Mesothelial cell of epicardium (in vitro differentiated cells): ENCODE measurements at places on chromosomes 13 and 19.

DNA sequence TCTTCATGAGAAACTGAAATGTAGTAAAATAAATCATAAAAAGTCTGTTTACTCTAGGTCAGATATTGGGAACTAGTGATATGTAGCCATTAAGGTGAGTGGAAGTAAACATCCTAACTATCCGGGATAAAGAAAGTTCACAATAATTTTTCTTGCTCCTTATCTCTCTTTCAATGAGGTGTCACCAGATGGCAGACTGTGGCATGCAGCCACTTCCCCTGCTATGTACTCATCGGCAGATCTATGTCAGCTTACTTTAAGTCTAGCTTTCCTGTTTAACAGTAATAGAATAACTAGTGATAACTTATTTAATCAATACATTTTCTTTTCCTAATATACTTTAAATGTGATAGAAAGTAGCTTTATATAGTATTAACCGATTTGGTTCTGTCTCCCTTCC, 181.9 kb downstream of the NDFIP2 start:
- no peaks in the 10 kb centered on the region for H3K36me3 ChIP-seq
- H3K4me1 ChIP-seq, result peaks cover 37% of the 10 kb centered on the region
- H3K4me3 ChIP-seq, result no peak overlapping the region
- H3K27me3 ChIP-seq, result no peaks in the 10 kb centered on the region
- DNase-seq, result no peak

DNA sequence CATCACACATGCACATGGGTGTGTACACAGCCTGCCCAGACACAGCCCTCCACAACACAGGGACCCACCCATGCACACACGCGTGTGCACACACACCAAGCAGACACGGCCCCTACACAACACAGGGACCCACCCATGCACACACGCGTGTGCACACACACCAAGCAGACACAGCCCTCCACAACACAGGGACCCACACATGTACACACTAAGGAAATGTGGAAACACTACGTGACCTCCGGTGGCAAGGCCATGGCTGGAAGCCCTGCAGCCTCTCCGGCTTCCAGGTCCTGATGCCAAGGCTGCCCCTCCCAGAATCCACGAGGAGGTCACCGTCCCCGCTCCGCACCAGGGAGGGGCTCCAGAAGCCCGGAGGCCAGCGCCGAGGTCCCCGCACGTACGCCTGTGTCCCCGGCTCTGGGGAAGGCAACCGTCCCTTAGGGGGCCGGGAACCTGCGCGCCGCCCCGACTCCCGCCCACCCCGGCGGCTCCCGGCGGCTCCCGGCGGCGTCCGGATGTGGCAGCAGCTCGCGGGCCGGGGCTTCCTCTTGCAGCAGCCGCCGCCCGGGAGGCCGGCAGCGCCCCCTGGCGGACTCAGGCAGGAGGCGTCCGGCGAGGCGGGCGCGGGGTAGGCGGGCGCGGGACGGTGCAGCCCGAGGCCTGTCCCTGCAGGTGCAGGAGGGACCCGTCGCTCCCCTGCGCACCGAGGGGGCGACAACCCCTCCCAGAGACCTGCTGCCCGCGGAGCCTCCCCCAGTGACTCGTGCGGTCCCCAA, 29.8 kb upstream of the GRTP1 start:
- H3K27ac ChIP-seq, result no peak overlapping the region
- H3K4me3 ChIP-seq, result peak overlapping the region; percentile 77
- no peaks in the 10 kb centered on the region for H3K36me3 ChIP-seq
- DNase-seq, result peak; percentile 83
- peaks cover 5% of the 10 kb centered on the region for H3K4me1 ChIP-seq

DNA sequence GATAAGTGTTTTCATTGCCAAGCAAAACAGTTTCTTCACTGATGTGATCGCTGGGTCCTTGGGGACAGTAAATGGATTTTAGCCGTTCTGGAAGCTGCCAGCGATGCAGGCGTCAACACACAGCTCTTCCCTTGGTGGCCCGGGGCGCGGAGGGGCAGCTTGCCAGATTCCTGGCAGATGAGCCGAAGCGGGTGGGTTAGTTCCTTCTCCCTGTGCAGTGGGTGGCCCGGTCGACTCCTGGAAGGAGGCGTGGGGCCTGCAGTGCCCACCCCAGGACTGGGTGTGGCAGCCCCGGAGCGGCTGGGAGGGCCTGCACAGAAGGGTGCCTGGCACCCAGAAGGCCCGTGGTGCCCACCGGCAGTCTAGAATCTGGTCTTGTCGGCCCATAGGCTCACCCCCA, 69.0 kb downstream of the KDM4B start:
- H3K27me3 ChIP-seq, result no peaks in the 10 kb centered on the region
- H3K27ac ChIP-seq, result no peak overlapping the region
- DNase-seq, result no peak
- H3K4me3 ChIP-seq, result no peak overlapping the region
- H3K4me1 ChIP-seq, result peaks cover 8% of the 10 kb centered on the region
- peaks cover 23% of the 10 kb centered on the region for H3K36me3 ChIP-seq

DNA sequence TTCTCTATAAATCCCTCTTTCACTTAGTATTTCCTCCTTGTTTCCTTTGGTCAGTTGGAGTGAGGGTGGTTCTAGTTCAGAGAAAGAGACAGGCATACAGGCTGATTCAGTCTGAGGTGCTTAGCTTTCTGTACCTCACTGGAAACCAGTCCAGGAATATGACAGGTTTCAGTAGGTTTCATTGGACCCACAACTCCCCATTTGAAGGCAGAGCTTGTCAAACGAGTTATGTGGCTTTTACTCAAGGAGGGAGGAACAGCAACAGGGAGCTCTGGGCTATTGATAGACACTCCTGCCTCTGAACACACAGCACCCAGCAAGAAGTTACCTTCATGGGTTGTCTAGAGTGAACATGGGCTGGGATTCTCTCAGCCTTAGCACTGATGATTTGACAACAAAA, 14.5 kb downstream of the ACTN4 start:
- H3K36me3 ChIP-seq, result peaks cover 2% of the 10 kb centered on the region
- peak overlapping the region; percentile 98 for H3K27ac ChIP-seq
- no peak for DNase-seq
- peaks cover 96% of the 10 kb centered on the region for H3K4me1 ChIP-seq
- no peaks in the 10 kb centered on the region for H3K27me3 ChIP-seq

DNA sequence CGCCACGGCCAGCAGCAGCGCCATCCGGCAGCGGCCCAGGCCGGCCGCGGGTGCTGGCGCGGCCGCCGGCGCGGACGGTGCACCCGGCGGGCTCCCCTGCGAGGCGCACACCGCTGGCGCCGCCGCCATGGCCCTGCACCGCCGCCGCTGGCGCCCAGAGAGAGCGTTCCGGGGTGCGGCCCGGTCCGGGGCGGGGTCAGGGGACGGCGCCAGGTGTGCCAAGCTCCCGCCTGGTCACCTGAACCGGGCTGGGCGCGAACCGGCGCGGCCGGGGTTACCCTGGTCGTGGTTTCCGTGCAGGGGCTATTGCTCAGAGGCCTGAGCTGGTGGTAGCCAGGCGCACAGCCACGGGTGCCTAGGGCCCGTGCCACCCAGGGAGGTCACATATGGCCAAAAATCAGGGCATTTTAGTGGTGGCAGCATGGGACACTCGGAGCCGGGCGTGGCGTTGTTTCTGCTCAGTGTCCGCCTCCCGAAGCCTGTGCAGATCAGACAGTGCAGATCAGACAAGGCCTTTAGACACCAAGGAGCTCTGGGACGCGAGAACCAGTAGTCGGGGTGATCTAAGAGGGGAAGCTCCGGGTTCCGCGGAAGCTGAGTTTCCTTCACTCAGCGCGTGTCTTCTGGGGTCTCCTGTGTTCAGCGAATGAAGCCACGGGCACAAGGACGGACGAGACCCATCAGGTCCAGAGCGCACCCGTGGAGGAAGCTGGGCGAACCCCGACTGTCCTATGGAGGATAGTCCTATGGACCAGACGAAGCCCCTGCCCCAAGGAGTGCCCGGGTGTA, at the start of gene TMEM238:
TSS of gene TMEM238 (minus strand) at position 162 of the 789 bp plus-strand sequence. CDS start at position 129, 33 bp downstream.
- H3K27ac ChIP-seq, result peak within 1 kb of the TSS; percentile 97
- peak within 1 kb of the TSS; percentile 99 for H3K4me3 ChIP-seq

GRCh38 chr13:43405457-43405856, 381.3 kb downstream of the ENOX1 start:
- H3K4me3 ChIP-seq, result no peak overlapping the region
- no peak for DNase-seq
- H3K27me3 ChIP-seq, result no peaks in the 10 kb centered on the region
- peaks cover 36% of the 10 kb centered on the region for H3K4me1 ChIP-seq

DNA sequence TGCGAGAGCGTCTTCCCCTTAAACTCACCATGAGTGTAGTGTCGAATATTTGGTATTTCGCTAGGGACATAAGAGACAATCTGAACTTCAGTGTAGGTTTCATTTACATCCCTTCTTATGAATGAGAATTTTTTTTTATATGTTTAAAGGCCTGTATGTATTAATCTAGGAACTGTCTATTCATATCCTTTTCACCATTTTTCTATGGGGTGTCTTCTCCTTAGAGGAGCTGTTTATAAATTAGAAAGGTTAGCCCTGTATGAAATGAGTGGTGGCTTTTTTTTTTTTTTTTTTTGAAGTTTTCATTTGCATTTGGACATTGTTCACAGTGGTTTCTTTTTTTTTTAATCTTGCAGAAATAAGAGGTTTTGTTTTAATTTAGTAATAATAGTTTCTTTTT, 7.6 kb downstream of the ZNF146 start:
- no peak overlapping the region for H3K27ac ChIP-seq
- H3K36me3 ChIP-seq, result peaks cover 37% of the 10 kb centered on the region
- no peak for DNase-seq
- H3K4me3 ChIP-seq, result no peak overlapping the region
- no peaks in the 10 kb centered on the region for H3K27me3 ChIP-seq
